ENCODE measurements at places on chromosomes 11 and 22.

GRCh38 chr11:17985517-17985916, 27.3 kb downstream of the SERGEF start:
- no peak for DNase-seq

- DNase-seq, result no peak
Measured at GRCh38 chr11:119149018-119149785, at the start of gene ABCG4. ABCG4 (plus strand) TSS chr11:119149052; CDS start chr11:119149966, 914 bp downstream.

DNA sequence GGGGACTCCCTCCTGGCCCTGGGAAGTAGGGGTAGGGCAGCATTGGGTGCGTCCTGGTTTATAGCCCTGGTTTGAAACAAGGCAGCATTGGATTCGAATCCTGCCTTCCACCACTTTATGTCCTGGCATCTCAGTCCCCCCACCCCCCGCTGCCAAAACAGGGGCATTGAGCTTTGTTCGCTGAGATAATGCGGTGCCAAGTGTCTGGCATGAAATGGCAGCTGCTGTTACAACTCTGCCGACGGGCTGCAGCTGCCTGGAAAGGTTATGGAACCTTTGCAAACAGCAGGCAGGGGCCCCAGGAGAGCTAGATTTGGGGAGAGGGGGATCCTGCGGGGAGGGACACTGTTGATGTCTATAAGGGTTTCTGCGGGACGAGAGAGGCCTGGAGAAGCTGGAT, 1.9 kb downstream of the TST start:
- no peak for DNase-seq

DNA sequence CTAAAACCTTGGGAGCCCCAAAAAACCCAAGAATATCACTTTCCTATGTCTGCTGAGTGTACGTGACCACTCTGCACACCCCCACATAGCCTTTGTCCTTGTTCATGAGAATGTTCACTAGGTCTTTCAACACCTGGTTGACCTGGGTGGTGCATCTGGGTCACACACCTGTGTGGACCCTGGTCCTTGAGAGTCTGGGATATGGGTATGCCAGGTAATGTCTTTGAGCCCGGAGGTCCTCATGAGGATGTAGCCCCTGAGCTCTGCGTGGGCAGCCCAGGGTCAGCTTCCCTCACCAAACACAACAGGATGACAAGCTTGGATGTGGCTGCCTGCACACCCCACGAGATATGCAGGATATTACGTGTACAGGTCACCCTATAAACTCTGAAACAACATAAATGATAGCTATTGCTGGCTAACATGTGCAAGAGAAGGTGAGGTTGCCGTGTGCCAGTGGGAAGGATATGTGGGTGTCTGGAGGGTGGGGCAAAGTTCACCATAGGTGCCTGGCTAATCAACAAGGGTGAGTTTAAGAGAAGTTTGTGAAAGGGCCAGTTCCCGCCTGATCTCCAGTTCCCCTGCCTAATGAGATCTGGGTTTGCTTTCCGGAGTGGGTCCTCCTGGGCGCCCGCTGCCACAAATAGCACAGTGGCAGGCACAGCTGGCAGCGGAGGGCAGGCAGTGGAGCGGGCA, 1.4 kb upstream of the PPARA start:
- peak; percentile 7 for DNase-seq

DNA sequence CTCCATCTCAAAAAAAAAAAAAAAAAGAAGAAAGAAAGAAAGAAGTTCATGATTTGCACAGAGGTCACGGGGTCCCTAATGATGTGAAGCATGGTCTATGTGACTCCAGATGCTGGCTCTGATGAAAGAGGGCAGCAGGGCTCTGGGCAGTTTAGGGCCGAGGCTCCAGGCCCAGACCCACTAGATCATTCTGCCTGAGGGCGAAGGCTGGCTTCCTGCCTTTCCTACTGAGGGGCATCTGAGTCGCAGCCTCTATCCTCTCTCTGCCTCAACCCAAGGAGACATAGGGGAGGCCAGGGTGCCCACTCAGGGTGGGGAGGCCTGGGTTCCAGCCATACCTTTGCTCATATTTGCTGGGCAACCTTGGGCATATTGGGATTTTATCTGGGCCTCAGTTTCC, 4.8 kb downstream of the SLC35E4 start:
- DNase-seq, result no peak

DNA sequence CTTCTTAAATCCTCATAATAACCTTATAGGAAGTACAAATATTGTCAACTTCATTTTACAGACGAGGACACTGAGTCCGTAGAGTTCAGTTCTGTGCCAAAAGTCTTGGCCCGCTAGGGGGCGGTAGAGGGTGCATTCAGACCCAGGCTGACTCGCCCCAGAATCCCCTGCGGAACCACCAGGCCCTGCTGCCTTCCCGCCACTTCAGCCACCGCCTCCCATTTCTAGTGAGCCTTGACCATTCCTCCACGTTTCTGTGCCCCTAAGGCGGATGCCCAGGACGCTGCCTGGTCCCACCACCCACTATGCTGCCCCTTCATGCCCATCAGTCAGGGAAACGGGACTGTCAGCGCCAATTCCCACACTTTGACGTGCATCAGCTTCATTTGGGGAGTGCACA, 19.1 kb downstream of the SYT13 start:
- no peak for DNase-seq

- DNase-seq, result no peak
Measured at GRCh38 chr22:39839204-39839603, 54.4 kb downstream of the ENTHD1 start.

- DNase-seq, result no peak
Measured at GRCh38 chr11:32087597-32087996, 3.3 kb upstream of the RCN1 start.

DNA sequence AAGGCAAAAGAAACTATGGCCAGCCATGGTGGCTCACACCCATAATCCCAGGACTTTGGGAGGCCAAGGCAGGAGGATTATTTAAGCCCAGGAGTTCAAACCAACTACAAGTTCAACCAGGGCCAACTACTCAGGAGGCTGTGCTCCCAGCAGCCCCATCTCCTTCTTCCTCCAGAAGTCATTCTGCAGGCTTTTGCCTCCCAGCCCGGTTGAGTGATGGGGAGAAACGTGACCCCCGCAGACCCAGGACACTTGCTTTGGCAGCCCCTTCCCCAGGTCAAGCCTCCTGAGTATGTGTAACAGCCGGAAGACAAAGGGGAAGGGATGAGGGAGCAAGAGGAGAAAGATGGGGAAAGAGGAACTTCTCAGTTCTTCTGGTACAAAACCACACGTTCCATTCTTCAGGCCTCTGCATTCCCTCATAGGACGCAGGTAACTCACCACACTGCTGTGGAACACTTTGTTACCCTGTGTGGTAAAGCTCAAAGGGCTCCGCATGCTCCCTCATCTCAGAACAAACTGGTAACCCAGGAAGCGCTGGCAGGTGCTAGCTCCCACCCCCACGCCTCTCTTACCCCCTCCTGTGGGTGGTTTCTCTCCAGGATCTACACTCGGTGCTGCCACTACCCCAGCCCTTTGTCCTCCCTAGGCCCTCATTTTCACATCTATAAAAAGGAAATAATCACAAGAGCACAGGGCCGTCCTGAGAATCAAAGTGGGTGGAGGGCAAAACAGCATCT, 4.0 kb downstream of the SULT4A1 start:
- no peak for DNase-seq

- no peak for DNase-seq
Measured at GRCh38 chr11:123470842-123471241, 40.8 kb downstream of the GRAMD1B start.

DNA sequence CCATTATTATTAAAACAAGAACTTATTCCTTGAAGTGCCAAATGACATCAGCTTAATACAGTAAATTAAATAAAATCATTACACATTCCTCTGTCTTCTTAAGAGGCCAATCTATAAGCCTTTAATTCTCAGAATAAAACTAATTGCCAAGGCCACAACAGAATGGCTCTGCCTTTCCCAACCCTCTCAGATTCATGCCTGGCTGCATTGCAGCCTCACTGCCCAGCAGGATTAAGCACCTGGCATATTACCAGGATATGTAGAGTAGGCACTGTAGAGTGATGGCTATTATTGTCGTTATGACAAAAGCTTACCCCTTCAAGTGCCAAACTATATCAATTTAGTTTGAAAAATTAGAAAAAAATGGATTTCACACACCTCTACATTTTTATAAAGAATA, 9.4 kb upstream of the CALCA start:
- DNase-seq, result no peak

- DNase-seq, result no peak
Measured at GRCh38 chr22:27685515-27685914, 116.0 kb downstream of the MN1 start.

DNA sequence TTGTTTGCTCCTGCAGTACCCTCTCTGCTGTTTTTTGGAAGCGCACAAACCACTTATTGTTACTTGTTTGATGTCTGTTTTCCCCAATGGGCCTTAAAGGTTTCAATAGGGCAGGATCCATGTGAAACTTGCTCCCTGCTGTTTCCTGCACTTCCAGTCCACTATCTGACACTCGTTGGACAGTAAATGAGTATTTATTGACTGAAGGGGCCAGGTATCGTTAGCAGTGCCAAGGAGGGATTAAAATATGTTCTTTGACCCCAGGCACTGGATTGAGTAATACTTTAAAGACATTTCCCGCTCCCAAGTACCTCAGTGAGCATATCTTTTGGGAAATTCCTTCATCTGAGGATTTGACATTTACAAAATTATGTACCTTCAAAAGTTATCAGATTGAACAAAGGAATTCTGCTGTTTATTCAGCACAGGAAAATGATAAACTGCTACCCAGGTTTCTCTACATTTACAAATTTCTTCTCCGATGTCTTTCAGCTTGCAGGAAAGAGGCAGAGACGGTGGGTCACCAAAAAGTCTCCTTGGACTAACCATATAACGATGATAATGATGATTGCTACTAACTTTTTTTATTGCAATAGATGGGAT, 23.3 kb upstream of the OR9Q2 start:
- DNase-seq, result no peak

GRCh38 chr22:38347181-38347943, 30.1 kb upstream of the CSNK1E start:
- no peak for DNase-seq

- DNase-seq, result no peak
Measured at GRCh38 chr11:118380571-118380970, 20.8 kb upstream of the ATP5MG start.

DNA sequence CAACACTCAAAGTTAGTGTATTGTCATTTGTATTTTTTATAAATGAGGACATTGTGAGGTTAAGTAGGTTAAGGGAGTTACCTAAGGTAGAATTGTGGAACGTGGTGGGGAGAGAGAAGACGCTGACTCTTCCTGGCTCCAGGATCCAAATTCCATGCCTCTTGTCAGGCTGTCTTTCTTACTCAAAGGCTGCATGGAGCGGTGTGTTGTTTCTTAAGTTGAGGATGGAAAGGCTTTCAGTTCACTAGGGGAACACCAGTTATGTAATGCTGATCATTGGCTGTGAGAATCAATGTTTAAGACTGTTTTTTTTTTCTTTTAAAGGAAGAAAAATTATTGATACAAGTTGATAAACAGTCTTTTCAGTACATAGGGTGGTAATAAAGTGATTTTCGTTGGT, 2.9 kb downstream of the UBE2L3 start:
- no peak for DNase-seq

- no peak for DNase-seq
Measured at GRCh38 chr11:31764766-31765165, 46.4 kb downstream of the PAX6 start.

DNA sequence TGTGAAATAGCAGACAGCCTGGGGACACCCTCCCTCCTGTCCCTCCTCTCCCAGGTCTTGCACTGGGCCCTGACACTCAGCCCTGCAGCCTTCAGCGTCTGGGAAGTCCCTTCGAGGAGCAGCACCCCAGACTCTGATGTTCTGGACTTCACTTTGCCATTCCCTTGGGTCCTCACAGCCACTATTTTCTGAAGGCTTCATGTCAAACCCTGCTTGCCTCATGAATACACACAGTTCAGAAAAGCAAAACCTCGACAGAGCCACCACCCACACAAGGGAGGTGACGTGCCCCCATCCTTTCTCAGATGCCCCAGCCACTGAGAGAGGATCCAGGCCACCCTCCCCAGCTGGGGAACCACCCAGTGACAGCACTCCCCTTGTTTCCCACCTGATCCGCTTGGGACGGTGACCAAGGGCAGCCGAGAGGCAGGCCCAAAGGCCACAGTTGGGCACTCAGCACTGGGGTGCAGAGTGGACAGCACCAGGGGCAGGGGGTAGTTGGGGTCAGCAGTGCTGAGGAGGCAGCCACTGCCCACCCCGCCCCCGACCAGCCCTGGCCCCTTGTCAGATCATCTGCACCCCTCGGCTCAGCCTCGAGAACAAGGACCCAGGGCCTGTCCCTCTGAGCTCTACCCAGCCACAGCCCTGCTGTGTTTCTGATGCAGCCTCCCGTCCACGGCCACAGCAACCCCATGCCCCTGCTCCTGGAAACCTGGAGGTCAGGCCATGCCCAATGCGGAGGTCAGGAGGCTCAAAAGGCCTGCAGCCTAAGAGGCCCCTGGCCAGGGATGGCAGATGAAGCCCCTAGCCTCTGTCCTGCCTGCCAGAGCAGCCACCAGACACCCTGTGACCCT, 3.1 kb upstream of the TNNT3 start:
- DNase-seq, result no peak

DNA sequence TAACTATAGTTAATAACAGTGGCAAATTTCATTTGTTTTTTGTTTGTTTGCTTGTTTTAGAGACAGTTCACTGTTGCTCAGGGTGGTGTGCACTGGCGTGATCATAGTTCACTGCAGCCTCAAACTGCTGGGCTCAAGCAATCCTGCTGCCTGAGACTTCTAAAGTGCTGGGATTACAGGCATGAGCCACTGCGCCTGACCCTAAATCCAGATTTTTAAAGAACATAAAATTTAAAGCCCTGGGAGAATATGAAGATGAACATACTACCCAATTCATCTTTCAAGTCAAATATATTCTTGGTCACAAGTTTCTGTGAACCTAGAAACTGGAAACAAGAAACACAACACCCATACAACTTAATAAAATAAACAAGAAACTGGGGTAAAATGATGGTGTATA, 28.1 kb downstream of the RRAS2 start:
- no peak for DNase-seq

DNA sequence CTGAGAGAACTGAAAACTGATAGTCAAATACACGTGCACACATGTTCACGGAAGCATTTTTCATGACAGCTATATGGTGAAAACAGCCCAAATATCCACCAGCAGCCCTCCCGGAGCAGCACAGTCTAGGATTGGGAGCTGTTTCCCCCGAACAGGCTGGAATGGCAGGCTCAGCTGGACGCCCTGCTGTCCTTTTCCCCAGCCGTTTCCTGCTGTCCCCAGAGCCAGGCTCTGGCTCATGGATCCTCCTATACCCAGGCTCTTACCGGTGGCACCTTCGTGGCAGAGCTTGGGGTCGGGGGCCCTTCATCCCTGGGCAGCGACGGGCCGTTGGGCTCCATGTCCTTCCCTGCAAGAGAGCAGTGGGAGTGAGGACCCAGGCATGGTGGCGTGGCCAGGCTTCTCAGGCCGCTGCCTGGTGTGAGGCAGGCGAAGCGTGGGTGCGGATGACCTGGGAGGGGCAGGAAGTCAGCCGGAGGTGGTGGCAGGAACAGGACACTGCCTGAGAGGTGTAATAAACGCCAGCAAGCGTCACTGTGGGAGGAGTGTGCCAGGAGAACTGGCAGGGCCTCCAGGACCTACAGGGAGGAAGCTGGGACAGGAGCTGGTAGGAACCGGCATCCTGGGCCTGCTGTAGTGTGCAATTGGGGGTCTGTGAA, 38.8 kb downstream of the OSBPL5 start:
- DNase-seq, result no peak

Measured in activated effector memory CD4-positive, alpha-beta T cell treated with Interleukin-2 at 50 U/mL for 16 hours (primary cell).